ENCODE measurements at places on chromosomes 5 and 9.

- DNase-seq: no peak
Measured at GRCh38 chr5:54390015-54390414, 65.5 kb upstream of the HSPB3 start.

DNA sequence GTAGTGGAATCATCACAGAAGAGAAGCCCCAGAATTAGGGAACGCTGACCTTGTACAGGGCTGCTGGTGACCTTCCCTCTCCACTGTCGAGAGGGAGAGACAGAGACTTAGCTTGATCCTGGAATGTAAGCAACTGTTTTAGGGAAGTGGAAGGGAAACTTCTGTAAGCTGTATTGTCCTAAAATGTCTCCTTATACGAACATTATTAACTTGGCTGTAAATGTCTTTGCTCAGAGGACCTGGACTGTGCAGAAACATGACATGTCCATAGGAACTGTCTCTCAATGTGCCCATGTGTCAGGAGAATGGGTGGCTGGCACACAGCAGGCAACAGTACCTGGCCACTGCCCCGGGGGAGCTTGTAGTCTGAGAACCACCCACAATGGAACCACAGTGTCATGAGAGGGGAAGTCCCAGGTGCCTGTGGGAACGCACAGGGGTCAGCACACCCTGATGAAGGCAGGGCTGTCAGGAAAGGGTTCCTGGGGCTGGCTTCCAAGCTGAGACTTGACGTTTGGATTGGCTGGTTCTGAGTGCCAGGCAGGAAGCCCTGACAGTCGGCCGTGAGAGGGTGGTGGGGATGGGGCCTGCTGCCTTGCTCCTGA is 34.0 kb downstream of the DAP start:
- no peak for DNase-seq

DNA sequence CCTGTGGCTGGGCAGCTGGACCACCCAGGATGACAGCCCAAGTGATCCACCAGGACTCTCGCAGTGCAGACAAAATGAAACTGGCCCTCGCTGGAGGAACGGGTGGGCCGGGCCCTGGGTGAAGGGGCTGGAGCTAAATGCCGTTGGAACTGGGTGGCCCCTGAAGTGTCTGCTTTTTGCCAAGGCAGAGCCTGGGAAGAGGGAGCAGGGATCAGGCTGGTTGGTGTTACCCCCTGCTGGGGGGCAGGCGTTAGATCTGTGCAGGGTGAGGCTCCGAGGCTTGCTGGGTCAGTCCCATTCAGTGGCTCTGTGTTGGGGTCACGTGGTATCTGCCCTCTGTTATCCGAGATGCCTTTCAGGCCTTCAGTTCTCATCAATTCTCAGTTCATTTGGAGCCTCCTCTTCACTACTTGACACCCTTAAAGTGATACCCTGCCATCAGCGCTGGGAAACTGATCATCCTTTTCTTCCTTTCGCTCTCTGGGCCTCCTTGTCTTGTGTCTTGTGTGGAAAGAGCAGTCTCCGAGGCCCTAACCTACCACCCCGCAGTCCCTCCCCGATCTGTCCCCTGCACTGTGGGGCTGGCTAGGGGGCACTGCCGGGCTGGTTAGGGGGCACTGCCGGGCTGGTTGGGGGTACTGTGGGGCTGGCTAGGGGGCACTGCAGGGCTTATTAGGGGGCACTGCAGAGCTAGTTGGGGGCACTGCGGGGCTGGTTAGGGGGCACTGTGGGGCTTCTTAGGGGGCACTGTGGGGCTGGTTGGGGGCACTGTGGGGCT is 37.3 kb downstream of the COL5A1 start:
- DNase-seq: no peak

GRCh38 chr5:142411656-142412425 is 87.0 kb upstream of the SPRY4 start:
- no peak for DNase-seq

- no peak for DNase-seq
Measured at GRCh38 chr5:115389034-115389798, 92.8 kb upstream of the CCDC112 start.

DNA sequence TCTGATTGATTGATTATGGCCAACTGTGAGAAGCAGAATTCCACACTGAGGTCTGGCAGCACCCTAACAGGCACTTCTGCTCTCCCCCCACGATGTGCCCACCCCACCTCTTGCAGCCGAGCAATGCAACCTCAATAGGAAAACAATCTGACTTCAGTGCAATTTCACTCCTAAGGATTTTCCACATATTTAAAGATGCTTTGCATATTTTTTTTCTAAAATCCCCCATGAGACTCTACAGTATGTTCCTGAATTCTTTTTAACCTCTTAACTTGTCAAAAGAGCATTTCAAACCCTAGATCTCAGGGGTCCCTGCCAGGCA is 243.1 kb downstream of the AUH start:
- DNase-seq: no peak

DNA sequence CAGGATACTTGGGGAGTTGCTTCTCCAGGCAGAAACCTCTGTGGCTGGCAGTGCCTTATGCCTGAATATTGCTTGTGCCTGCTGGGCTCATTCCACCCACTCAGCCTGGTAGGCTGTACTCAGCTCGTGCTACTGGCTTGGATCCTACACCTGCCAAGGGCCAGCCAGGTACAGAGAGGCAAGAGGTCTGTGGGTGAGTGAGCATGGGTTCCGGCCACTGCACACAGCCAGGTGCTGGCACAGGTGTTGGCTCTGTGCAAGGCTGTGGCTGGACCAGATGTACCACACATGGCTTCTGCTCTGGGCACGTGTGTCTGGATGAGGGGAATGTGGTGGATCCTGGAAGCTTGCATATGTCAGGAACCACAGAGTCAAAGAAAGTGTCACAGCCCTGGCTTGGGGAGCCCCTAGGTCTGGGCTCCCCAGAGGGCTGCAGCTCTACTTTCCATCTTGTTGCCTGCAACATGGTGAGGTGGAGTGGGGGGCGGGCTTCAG is 76.7 kb upstream of the C6 start:
- no peak for DNase-seq

DNA sequence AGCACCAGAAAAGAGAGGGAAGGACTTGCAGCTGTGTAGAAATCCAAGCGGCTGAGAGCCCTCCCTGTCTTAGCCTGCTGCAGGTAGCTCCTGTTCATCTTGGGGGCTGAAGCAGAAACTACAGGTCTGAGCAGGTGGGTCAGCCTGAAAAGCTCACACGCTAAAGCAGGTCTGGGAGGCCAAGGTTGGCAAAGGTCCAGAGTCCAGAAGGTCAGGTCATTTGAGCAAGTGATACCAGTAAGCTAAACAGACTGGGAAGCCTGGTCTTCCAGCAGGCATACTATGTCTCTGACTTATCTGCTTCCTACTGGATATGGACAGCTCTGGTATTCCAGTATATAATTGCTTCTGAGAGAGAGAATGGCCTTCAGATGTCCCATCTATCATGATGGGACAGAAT is 26.2 kb downstream of the PTCD2 start:
- DNase-seq: no peak

GRCh38 chr5:167064198-167064776 is 1227.2 kb upstream of the WWC1 start:
- no peak for DNase-seq

DNA sequence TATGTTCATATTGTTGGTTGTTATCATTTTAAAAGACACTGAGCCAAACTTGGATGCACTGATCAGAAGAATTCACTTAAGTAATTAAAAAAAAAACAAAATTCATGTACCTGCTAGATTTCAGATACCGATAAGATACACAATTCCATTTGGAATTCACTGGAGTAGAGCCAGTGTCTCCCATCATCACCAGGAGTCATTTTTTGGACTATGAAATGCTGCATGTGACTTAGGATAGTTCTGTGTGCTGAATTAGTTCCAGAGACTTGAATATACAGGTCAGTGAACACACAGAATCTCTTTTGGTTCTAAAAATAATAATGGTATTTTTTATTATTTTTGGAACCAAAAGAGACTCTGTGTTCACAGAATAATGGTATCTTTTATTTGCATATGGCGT is 482.6 kb upstream of the PIK3R1 start:
- no peak for DNase-seq

DNA sequence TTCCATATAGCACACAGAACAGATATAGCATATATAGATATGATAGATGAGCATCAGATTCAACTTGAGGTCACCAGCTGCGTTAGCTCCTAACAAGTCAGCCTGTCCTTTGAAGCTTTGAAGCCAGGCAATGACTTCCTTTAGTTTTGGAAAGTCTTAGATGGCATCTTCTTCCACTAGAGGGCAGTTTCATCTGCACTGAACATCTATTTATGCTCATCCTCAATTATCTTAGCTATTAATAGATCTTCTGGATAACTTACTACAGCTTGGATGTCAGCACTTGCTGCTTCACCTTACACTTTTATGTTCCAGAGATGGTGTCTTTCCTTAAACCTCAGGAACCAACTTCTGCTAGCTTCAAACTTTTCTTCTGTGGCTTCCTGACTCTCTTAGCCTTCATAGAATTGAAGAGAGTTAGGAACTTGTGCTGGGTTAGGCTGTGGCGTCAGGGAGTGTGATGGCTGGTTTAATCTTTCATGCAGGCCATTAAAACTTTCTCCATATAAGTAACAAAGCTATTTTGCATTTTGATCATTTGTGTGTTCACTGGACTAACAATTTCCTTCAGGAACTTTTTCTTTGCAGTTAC is 1401.4 kb downstream of the EFNA5 start:
- no peak for DNase-seq

- no peak for DNase-seq
Measured at GRCh38 chr5:61051267-61051666, 106.3 kb downstream of the NDUFAF2 start.

DNA sequence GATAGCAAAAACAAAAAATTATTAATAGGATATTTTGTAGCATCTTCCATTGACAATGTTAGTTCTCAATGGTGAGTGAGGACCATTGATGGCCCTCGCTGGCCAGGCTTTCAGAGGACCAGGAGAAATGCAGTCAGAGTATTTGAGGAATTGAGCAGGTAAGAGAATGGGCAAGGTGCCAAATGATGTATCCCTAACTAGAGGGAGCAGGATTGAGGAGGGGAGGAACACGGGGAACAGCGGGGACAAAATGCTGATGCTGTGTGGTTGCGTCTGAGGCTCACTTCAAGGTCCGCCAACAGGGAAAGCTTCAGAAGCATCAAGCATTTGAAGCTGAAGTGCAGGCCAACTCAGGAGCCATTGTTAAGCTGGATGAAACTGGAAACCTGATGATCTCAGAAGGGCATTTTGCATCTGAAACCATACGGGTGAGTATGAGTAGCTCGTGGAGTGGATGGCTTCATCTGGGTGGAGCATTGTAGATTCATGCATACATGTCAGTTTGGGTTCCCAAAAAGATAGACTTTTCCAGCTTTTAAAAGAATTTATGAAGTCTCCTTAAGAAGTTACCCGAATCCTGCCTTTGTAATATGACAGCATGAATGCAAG is 16.2 kb downstream of the SPTAN1 start:
- no peak for DNase-seq

GRCh38 chr5:68406767-68407241 is 191.2 kb downstream of the PIK3R1 start:
- DNase-seq: no peak

GRCh38 chr5:91487420-91487819 is 104.3 kb upstream of the ARRDC3 start:
- DNase-seq: no peak

GRCh38 chr9:136729144-136729543 is 13.6 kb downstream of the LCN10 start:
- no peak for DNase-seq

GRCh38 chr9:77021922-77022782 is 2.7 kb downstream of the FOXB2 start:
- no peak for DNase-seq

DNA sequence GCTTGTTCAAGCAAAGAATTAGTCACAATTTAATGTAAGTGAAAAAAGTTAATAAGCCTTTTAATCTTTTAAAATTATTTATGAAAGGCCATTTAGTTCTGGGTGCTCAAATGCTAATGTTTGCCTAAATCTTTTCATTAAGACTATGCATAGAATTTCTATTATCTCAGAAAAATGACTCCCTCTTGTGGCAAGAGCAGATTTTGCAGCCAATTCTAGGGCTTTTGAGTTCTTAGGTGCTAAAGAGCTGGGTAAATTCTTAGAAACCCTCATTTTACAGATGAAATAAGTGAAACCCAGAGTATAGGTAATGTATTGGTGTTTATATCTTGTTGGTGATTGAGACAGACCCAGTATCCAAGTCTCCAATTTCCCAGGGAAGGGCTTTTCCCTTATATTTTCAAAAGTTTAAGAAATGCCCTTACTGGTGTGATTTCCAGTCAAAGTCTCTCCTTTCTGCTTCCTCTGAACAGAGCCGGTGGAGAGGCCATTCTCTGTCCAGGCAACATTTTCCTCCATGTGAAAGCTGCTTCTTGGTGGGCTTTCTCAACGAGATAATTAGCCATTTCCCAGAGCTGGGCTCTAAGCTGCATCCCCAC is 24.1 kb upstream of the PCSK5 start:
- DNase-seq: no peak

DNA sequence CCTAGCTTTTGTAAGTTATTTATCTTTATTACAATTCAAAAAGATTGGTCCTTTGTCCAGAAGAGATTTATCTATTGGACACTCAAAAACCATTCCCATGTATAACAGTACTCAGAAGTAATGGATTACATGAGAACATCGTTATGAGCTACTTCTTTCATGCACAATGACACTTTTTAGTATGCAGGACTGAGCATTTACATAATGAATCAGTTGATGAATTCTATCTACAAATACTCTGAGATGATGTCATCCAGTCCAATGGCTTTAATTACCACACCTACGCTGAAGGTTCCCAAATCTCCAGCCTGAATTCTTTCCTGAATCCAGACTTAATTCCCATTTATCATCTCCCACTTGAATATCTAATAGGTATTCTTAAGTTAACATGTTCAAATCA is 75.3 kb downstream of the PTBP3 start:
- DNase-seq: no peak

DNA sequence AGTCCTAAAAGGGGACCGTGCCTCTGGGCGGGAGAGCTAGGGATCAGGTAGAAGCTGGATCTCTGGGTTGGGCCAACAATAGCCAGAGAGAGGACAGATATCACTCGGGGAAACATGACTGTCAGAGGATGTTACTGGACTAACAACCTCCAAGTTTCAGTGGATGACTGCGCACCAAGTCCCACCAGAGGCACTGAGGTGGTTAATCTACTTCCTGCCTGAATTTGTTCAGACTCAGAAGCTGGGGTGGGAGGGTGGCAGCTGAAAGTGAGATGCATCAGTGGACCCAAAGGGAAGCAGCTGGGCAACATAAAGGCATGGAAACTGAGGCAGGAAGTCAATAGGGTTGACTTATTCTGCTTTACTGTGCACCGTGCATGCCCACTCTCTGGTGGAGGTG is 130.1 kb upstream of the SLC44A1 start:
- no peak for DNase-seq
